Activated T-cell treated with anti-CD3 and anti-CD28 coated beads for 48 hours (primary cell): ENCODE measurements at places on chromosomes 2 and 18.

DNA sequence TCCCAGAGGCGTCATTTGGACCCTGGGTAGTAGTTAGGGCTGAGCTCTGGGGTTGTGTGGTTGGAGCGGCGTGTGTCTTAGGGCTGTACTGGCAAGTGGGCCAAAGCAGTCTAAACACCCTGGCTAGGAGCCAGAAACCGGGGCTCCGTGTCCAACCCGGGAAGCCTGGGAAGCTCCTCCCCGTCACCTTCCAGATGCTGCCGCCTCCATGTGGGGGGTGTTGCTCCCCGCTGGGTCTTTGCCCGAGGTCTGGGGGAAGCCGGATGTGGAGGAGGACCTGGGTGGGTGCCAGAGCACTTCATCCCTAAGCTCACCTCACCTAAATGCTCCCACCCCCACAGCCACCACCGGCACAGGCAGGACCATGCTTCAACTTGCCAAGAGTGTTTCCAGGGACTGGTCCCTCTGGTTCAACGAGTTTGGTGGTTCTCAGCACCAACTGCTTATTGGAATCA, 25.4 kb downstream of the TET3 start:
- no peak for DNase-seq

DNA sequence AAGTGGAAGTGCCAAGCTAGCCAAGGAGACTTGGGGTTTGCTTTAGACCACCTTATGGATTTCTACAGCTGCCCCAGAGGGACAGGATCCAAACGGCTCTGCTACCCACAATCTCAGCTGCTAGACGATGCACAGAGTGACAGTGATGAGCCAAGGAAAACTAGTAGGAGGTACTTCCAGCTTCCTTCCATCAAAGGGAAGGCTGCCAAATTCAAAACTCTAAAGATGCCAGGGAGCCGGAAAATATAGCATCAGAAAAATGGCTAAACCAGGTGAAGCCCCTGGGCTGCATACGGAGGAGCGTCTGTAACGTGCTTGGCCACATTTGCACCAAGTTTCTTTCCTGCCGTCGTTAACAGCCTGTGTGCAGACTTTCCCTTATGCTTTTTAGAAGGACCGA, 245.5 kb upstream of the ZNF521 start:
- DNase-seq = no peak

DNA sequence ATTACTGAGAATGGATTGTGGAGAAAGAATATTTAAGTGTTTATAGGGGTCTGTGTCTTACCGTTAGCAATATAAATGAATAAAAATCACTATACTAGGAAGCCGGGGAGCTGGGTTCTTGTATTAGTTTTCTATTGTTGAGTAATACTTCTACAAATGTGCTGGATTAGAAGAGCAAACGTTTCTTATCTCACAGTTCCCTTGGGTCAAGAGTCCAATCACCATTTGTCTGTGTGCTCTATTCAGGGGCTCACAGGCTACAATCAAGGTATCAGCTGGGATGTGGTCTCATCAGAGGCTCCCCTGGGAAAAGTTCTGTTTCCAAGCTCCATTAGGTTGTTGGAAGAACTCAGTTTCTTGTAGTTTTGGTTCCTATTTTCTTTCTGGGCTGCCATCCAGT, 790.9 kb downstream of the CNTNAP5 start:
- no peak for DNase-seq

GRCh38 chr2:179050755-179051154, 818 bp upstream of the CCDC141 start:
- no peak for DNase-seq

- DNase-seq = no peak
Observed at GRCh38 chr2:105788670-105789290, 44.1 kb downstream of the NCK2 start.
